ENCODE measurements at places on chromosomes 3 and 15.

DNA sequence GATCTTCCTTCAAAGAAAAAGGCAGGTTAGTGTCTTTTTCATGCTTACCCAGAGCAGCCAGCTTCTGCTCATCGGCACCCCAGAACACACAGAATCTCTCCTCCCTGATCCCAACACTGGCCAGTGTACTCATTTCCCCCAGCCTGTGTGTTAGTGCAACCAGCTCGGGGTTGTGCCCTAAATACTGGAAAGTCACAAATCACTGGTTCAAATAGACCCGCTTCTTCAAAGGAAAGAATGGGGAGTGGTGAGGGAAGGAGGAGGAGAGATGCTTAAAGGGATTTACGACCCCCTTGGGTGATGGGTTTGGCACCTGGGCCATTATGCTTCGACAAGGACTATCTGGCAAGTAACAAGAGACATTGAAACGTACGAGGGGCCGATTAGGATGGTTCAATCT lies 114.0 kb downstream of the FOXB1 start:
- no peak overlapping the region for H3K4me3 ChIP-seq
- H3K4me1 ChIP-seq = no peaks in the 10 kb centered on the region
- H3K27me3 ChIP-seq = peaks cover 5% of the 10 kb centered on the region
- H3K27ac ChIP-seq = no peak overlapping the region

GRCh38 chr3:191631496-191631895 lies 170.5 kb downstream of the PYDC2 start:
- no peak for DNase-seq
- no peak overlapping the region for H3K4me3 ChIP-seq
- H3K27me3 ChIP-seq = no peaks in the 10 kb centered on the region
- no peaks in the 10 kb centered on the region for H3K36me3 ChIP-seq
- no peaks in the 10 kb centered on the region for H3K4me1 ChIP-seq
- H3K27ac ChIP-seq = no peak overlapping the region

- no peak for DNase-seq
- H3K27me3 ChIP-seq = no peaks in the 10 kb centered on the region
These were observed 199.4 kb downstream of the CLSTN2 start for GRCh38 chr3:140134231-140134965.

GRCh38 chr15:66966256-66966655 lies 99.1 kb upstream of the SMAD3 start:
- H3K4me3 ChIP-seq = no peak overlapping the region
- no peaks in the 10 kb centered on the region for H3K4me1 ChIP-seq
- DNase-seq = no peak
- no peaks in the 10 kb centered on the region for H3K27me3 ChIP-seq
- H3K36me3 ChIP-seq = no peaks in the 10 kb centered on the region

DNA sequence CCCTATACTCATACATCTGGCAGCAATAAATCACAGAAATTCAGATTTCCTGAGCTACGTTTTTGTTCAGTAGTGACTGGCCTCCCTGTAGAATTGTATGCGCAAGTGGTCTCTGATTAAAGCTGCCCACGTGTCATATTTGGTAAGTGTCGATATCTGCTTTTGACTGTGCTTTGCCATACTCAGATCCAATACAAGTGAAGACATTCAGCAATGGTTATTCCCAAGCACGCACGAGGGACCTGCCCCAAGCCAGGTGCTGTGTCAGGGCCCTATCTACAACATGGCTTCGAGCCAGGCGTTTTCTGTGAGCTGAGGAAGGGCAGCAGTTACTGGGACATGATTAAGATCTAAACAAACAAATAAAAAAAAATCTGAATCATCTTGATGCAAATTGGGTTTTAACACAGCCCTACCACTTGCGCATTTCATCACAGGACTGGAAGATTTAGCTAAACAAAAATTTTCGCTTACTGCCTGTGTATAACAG lies 47.2 kb upstream of the ICE2 start:
- no peaks in the 10 kb centered on the region for H3K27me3 ChIP-seq
- H3K36me3 ChIP-seq = peaks cover 25% of the 10 kb centered on the region
- no peak for DNase-seq
- H3K4me3 ChIP-seq = no peak overlapping the region
- no peak overlapping the region for H3K27ac ChIP-seq

DNA sequence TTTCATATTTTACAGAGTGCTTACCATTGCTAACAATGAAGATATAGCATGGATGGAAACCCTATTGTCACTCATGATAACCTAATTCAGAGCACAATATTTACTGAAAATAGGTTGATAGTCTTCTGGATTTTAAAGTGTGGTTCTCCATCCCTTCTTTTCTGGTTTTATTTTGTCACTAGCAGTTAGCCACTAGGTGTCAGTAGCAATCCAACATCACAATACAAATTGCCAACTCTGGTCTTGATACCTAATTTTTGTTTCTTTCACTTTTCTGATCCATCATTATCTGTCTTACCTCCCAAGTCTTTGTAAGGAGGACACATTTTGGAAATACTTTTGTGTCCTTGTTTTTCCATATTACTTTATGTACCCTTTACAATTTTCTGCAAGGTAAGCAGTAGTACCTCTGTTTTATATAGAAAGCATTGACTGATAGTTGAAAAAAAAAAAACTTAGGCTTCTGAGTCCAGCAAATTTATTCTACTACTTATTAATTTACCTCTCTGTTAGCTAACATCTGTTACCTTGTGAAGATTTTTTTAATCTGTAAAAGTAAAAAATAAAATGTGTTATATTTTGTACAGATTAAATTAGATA lies 28.3 kb upstream of the CRYBG3 start:
- H3K27ac ChIP-seq = no peak overlapping the region
- DNase-seq = no peak
- H3K4me1 ChIP-seq = no peaks in the 10 kb centered on the region

DNA sequence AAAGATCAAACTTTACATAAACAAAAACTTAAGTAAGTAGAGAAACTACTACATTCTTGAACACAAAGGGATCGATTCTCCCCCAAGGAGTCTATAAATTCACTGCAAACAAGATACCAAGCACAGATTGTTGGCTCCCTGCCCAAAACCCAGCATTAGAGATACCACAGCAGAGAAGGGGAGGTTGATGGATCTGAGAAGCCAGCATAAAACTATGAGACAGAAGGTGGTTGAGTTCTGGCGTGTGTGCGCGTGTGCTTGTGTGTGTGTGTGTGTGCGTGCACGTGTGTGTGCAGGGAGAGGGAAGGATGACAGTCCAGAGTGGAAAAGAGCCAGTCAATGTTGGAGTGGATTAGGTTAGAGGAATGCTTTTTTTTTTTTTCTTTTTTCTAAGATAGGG lies 143.2 kb upstream of the PRR20G start:
- no peak overlapping the region for H3K27ac ChIP-seq
- no peak overlapping the region for H3K4me3 ChIP-seq
- H3K27me3 ChIP-seq = peaks cover 28% of the 10 kb centered on the region
- DNase-seq = no peak
- no peaks in the 10 kb centered on the region for H3K36me3 ChIP-seq

DNA sequence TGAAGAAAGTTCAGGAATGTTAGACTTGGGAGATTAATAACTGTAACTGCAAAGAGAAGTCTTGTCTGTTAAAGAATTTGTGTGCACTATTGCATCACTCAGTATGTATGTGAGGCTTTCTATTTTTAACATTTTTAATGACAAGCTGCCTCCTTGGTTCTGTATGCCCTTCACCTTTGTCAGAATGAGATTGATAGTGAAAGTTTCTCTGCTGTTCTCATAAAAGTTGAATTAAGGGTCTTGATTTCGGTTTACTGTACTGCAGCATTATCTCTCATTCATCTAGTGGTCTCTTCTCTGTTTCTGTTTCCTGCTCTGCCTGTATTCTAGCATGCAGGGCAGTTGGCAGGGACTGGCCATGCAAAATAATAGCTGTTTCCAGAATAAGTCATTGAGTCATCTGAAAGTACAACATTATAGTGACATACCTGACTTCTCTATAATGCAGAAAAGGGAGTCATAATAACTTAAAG lies 454.9 kb downstream of the IL5RA start:
- no peaks in the 10 kb centered on the region for H3K4me1 ChIP-seq
- no peak overlapping the region for H3K4me3 ChIP-seq
- no peak for DNase-seq
- no peaks in the 10 kb centered on the region for H3K27me3 ChIP-seq
- no peak overlapping the region for H3K27ac ChIP-seq
- no peaks in the 10 kb centered on the region for H3K36me3 ChIP-seq

DNA sequence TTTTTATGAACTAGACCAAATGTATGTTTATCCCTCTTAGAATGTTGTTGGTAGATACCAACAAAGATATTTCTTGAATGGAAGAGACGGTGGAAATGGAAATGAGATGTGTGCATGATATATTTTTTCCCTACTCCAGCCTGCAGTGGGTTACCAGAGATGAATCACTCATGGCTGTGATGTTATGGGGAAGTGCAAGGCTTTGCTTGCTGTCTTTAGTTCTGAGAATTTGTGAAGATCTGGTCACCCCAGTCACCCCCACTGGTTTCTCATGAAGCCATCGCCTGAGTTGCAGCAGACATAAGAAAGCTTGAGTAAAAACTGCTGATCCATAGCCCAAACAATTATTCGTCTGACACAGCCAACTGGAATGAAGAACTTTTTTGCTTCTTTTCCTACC lies 78.1 kb upstream of the EOMES start:
- H3K36me3 ChIP-seq = no peaks in the 10 kb centered on the region
- no peak for DNase-seq
- H3K27me3 ChIP-seq = no peaks in the 10 kb centered on the region

- H3K4me3 ChIP-seq = no peak overlapping the region
- H3K4me1 ChIP-seq = no peaks in the 10 kb centered on the region
- H3K27me3 ChIP-seq = peaks cover 45% of the 10 kb centered on the region
- H3K27ac ChIP-seq = no peak overlapping the region
These were observed 104.8 kb upstream of the TNFAIP8L3 start for GRCh38 chr15:51199541-51199940.

- no peak for DNase-seq
- H3K27ac ChIP-seq = peak overlapping the region; percentile 100
- peaks cover 7% of the 10 kb centered on the region for H3K27me3 ChIP-seq
- peaks cover 30% of the 10 kb centered on the region for H3K4me1 ChIP-seq
- peaks cover 6% of the 10 kb centered on the region for H3K36me3 ChIP-seq
These were observed 448 bp upstream of the RNF7 start for GRCh38 chr3:141737678-141738021.

DNA sequence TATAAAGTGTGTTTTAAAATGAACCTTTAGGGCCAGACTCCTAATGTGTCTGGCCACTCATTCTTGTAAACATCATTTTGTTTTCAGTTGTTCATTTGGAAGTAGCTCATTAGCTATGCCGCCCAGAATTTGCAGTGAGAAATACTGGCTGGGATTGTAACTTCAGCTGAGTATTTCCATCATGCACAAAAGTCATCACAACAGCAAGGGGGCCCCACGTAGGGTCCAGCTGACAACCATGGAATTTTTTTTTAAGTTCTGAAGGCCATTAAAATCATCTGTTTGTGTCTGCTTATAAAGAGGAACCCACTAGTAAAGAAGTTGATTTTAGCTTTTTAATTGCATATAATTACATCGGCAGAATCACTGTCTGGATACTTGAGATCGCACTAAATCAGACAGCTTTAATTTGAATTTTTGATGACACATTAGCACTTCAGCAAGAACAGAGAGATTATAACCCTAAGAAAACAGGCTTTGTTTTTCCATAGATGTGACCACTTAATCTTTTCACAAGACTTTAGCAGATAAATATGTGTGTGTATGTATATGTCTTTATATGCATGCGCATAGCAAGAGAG lies 46.3 kb upstream of the SKOR1 start:
- no peak overlapping the region for H3K4me3 ChIP-seq
- no peak for DNase-seq
- H3K27me3 ChIP-seq = no peaks in the 10 kb centered on the region
- peaks cover 3% of the 10 kb centered on the region for H3K36me3 ChIP-seq
- H3K27ac ChIP-seq = no peak overlapping the region
